Epithelial cell of esophagus (primary cell): ENCODE measurements at places on chromosomes 4 and X.

GRCh38 chrX:53599781-53600396, 86.6 kb downstream of the HUWE1 start:
- peak; percentile 13 for DNase-seq

DNA sequence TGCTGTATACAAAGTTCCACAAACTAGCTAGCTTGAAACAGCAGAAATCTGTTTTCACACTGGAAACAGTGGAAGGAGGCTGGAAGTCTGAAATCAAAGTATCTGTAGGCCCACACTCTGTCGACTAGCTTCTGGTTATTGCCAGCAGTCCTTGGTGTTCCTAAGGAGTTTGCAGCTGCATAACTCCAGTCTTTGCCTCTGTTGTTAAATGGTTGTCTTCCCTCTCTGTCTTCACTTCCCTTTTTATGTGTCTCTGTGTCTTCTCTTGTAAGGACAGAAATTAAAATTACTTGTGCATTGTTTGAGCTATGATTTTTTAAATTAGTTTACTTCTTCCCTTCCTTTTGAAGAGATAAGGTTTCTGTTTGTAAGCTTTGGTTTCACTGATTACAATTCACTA, 8.2 kb downstream of the MTHFD2L start:
- no peak for DNase-seq

GRCh38 chr4:185143601-185143969, 519 bp downstream of the SLC25A4 start:
- DNase-seq = peak; percentile 67

DNA sequence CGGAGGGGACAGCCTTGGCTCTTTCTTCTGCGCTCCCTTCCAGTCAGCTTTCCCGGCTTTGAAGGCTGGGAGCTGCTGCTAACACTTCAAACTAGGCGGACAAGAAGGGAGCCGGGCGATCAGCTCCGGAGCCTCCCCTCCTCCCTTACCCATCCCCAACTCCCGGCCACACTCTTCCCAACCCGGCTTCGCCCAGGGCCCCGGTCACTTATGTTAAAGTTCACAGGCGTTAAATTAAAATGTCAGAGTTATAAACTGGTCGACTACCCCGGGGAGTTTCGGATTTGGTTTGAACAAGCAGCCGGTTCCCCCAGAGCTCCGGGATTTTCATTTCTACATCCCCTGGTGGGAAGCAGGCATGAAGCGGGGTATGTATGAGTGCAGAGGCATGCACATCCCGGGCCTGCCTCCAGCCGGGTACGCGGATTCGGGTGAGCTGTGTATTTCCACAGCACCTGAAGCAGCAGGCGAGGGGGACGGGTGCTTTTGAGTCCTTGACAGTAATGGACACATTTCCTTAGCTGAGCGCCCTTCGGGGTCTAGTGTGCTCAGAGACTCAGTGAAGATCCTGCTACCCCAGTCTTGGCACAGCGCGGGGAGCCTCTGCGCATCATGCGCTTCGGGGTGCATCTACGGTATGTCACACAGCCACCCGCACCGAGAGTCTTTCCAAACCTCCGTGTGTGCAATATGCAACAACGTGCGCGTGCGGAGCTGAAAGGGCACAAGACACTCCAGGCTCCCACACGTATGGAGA, 880 bp downstream of the UNC5C start:
- peak; percentile 29 for DNase-seq

GRCh38 chr4:159178979-159179969, 76.4 kb downstream of the RAPGEF2 start:
- no peak for DNase-seq

DNA sequence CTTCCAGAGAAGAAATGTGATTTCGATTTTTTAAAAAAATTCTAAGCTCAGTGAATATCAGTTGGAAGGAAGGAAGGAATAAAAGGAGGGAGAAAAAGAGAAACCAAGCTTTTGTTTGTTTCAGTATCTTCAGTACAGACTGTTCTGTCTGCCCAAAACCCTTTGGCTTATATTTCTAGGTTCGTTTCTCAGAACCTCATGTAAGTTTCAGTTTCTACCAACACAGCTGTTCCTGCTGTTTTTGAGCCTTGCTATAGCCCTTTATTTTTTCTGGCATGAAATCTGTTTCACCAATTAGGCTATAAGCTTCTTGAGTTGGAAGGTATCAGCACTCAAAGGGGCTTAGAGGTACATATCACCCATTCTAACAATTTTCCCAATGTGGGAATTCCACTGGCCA, 157.9 kb downstream of the GBA3 start:
- DNase-seq = no peak

GRCh38 chrX:124275182-124275894, 57.1 kb upstream of the TEX13D start:
- DNase-seq = no peak

DNA sequence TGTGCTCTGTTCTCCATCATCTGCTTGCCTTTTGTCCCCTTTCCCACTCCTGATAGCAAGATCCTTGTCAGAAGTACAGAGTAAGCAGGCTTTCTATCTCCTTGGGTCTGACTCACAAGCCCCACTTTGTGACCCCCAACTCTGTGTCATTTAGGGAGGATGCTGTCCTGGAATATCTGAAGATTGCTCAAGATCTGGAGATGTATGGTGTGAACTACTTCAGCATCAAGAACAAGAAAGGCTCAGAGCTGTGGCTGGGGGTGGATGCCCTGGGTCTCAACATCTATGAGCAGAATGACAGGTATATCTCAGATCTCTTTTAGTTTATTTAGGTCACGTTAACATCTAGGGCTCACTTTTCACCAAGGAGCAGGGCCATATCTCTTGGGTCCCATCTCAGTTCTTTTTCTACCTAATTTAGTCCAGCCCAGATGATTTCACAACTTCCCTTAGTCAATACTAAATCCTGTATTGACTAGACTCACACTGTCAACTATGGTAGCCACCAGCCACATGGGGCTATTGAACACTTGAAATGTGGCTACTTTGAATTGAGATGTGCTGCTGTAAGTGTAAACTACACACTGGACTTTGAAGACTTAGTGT, 64.3 kb downstream of the MSN start:
- no peak for DNase-seq

GRCh38 chrX:63993936-63994335, 208.9 kb upstream of the ARHGEF9 start:
- no peak for DNase-seq

GRCh38 chr4:112251019-112251643, 19.5 kb downstream of the AP1AR start:
- peak; percentile 28 for DNase-seq

DNA sequence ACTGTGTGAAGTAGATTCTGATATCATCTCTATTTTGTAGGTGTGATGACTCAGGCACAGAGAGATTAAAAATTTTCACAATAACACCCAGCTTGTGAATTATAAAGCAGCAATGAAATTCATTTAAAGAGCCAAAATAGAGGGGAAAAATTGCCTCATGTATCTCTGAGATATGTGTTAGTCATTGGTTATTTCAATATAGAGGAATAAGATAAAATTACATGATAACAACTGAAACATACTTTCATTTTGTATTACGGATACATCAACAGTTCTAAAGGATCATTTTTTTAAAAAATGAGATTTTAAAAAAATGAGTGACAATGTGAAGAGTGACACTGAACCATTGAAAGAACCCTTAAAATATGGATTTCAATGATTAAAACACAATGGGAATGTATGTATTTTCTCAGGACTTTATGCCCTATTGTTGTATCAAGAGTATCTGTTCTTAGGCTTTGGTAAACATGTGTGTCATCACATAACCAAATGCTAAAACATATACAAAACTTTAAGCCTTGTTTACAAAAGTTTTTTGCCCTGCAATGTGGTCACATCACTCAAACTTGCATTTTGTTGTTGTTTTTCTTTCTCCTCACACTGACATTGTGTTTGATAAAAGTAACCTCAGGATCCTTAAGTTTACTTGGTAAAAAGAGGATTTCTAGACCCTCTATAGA, 221.3 kb downstream of the ANTXR2 start:
- no peak for DNase-seq
